ENCODE measurements at places on chromosomes 6 and 20.

GRCh38 chr6:66307490-66307889 is 600.5 kb upstream of the EYS start:
- no peak for DNase-seq

GRCh38 chr6:42131531-42131930 is 10.9 kb downstream of the C6orf132 start:
- no peak for DNase-seq

- no peak for DNase-seq
Observed at GRCh38 chr20:1302685-1303541, 26.0 kb downstream of the SDCBP2 start.

GRCh38 chr6:20718705-20719653 is 184.7 kb downstream of the CDKAL1 start:
- no peak for DNase-seq

GRCh38 chr6:137882225-137882961 is 15.3 kb downstream of the TNFAIP3 start:
- DNase-seq, result no peak

- no peak for DNase-seq
Observed at GRCh38 chr20:35226126-35226883, at the start of gene MMP24. TSS of gene MMP24 (plus strand) at chr20:35226690. CDS start at chr20:35226739, 49 bp downstream.

- DNase-seq, result no peak
Observed at GRCh38 chr6:155710704-155711103, 255.1 kb upstream of the NOX3 start.

GRCh38 chr6:38549180-38549579 is 90.5 kb downstream of the BTBD9 start:
- DNase-seq, result no peak

DNA sequence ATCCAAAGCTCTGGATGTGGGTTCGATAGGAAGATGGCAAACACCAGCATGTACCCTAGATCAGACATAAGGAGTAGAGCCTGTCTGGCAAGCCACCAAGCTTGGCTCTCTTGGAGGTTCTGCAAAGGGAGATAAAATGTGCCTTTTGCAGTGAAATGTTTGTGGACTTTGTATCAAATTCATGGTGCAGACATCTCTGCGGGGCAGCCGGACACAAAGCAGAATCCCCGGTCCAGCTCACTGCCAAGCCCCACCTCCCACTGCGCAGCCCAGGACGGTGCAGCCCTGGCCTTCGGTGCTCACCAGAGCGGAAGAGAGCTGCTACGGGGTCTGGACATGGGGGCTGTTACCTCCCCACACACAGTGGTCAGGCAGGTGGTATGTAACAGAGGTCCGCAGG is 333.6 kb upstream of the JARID2 start:
- no peak for DNase-seq

DNA sequence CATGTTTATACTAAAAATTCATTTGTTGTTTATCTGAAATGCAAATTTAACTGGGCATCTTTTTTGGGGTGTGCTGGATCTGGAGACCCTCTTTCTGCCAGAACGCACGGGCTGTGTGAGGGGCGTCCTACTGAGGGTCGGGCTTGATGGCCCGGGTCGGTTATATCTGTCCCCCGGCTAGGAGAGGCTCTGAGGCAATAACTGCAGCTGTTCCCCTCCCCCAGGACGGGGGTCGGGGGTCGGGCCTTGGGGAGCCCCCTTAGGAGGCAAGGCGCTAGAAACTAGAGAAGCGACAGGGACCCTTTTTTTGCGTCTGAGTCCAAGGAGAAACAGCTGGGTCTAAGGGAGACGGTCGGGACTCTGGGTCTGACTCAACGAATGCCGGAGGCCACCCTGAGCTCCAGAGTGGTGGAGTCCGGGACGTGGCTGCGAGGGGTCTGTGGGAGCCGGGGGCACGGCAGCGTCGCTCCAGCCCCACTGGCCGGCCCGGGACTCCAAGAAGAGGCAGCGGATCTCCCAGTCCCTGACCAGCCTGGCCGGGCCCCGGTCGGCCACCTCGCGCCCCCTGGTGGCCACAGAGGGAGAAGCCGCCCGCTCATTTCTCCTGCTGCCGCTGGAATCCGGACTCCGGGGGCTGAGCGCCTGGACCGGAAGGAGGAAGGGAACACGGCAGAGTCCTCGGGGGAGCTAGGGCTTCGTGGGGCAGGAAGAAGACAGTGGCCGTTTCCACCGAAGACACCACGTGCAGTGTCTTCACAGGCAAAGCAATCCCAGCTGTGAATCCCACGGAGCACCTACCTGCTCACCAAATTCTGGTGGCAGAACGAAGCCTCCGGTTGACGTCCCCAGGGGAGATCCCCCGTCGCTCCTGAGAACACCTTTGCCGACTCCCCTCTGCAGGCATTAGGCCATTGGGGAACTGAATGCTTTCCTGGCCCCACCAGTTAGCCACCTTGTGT is 24.0 kb upstream of the SCML4 start:
- peak; percentile 70 for DNase-seq

DNA sequence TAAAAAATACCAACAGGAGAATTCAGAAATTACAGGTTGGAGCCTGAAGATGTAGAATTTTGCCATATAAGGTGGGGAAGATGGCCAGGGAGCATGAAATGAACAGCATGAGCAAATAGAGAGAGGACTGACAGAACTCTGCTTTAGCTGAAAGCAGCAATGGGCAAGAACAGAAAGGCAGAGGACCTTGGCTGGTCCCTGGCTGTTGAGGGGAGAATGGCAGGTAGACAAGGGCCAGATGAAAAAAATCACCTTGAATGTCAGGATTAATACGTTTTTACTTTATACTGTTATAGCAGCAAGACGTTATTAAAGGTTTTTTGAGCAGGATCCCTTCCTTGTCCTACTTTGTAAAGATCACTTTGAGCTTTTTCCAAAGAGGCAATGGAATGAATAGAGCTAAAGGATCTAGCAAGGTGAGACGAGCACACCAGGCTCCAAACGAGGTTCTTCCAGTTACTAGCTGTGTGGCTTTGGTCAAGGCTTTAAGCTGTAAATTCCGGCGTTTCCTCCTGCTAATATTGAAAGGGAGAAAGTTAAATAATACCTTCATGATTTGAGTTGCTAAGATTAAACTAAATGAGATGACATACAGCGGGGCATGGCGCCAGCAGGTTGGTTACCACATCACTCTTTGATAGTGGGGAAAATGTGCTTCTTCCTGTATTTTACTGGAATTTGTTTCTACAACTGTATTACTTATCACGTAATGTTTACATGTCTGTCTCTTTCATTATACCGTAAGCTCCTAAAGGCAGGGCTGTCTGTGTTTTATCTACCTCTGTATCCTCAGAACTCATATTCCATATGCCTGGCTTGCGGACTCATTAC is 776 bp downstream of the PPIL1 start:
- DNase-seq, result no peak

GRCh38 chr6:168310403-168310802 is 9.2 kb downstream of the DACT2 start:
- DNase-seq, result no peak

- DNase-seq, result no peak
Observed at GRCh38 chr20:430091-430999, 22.2 kb downstream of the RBCK1 start.

GRCh38 chr6:84902354-84902928 is 138.0 kb upstream of the TBX18 start:
- DNase-seq, result no peak

DNA sequence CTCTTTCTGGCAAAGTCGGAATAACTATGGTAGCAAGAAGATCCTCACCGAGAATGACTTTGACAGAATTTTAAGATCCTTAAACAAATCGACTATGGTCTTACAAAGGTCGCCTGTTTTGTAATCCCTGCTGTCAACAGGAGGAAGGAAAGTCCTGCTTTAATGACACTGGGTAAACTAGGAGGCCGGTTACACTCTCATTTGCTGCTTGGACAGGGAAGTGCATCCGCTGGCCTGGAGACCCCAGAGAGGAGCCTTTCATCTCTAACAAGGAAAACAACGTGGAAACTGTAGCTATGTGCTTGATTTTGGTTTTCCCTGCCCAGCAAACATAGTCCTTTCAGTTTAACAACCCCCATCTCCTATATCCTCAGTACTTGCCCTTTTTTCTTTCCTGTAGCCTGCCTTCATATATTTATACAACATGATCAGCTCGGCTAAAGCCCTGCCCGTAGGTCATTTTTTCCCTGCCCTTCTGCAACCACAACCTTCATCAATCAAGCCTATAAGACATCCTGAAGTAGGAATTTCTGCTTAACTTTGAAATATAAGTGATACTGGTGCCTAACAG is 97.2 kb upstream of the RIN2 start:
- DNase-seq, result no peak

GRCh38 chr20:16621435-16622141 is 48.3 kb upstream of the KIF16B start:
- no peak for DNase-seq

- DNase-seq, result no peak
Observed at GRCh38 chr20:375265-375889, 5.2 kb upstream of the TRIB3 start.

GRCh38 chr6:106574741-106575458 is 54.4 kb downstream of the RTN4IP1 start:
- peak; percentile 19 for DNase-seq

DNA sequence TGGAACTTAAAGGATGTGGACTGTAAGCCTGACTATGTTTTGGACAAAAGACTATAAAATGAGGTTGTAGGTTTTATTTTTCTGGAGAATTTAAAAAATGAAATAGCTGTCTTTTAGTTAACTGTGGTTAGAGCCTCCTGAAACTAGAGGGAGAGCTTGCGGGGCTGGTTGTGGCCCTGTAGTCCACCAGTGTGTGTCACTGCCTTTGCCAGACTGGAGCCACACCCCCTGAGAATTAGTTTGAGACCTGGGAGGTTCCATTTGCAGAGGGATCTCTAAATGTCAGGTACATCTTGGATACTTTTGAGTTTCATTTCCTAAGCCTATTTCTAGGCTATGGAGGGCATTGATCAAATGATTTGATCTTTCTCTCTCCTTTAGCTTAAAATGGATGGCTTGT is 20.8 kb downstream of the ZC2HC1B start:
- no peak for DNase-seq

- no peak for DNase-seq
Observed at GRCh38 chr6:147933224-147933623, 409.4 kb upstream of the SASH1 start.

DNA sequence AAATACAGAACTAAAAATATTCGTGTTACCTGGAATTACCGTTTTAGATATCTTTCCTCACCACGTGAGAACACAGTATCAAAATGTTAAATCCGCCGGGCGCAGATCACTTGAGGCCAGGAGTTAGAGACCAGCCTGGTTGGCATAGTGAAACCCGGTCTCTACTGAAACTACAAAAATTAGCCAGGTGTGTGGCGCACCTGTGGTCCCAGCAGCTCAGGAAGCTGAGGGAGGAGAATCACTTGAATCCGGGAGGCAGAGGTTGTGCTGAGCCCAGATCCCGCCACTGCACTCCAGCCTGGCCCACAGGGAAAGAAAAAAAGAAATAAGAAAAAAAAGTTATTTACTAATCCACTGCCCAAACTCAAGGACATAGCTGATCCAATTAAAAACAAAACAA is 4.8 kb upstream of the DDX43 start:
- DNase-seq, result no peak

DNA sequence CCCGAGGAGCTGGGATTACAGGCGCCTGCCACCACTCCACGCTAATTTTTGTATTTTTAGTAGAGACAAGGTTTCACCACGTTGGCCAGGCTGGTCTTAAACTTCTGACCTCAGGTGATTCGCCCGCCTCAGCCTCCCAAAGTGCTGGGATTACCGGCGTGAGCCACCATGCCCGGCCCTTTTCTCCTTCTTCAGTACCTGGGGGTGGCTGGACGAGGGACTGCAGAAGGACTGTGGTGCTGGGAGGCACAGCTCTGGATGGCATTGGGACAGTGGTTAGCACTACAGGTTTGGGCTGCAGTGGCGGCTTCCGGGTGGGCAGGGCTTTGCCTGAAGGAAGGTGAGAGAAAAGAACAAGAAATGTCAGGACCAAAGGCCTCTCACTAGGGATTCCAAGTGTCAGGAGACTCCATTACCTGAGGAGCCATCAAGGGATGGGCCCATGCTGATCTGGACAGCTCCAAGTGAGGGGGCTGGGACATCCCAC is 7.4 kb downstream of the ATF6B start:
- DNase-seq, result no peak

- DNase-seq, result no peak
Observed at GRCh38 chr6:37919417-37920157, 100.1 kb downstream of the ZFAND3 start.

DNA sequence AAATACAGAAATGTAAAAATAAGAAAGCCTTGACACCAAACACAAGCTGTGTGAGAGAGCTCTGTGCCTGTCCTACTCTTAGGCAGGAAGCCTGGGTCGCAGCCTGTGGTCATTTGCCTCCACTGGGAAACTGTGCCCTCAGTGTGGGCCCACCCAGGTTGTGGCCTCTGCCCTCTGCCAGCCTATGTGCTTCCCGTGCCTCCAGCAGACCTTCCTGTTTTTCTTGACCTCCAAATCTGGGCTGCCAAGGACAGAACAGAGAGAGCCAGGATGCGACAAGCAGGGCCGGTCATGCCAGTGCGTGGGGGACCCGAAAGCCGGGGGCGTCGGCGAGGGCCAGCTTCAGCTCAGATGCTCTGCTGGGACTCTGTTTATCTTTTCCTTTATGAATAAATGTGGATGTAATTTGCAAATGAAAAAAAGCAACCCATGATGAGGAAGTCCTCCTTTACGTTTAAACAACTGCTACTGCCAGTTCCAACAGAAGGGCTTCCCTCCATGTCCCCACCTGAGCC is 189.2 kb upstream of the EXOC2 start:
- no peak for DNase-seq

All from hippocampal formation (tissue), 2 donors.